Stimulated activated CD8-positive, alpha-beta memory T cell treated with anti-CD3 and anti-CD28 coated beads, Interleukin-15, amount 100 ng/mL, for 1 hour (primary cell): ENCODE measurements at places on chromosomes 6 and 20.
A peak's percentile ranks its signal among the peaks of the same experiment; 100 is the strongest.

- no peak for DNase-seq
Observed at GRCh38 chr6:139313784-139314545, 22.2 kb upstream of the TXLNB start.

DNA sequence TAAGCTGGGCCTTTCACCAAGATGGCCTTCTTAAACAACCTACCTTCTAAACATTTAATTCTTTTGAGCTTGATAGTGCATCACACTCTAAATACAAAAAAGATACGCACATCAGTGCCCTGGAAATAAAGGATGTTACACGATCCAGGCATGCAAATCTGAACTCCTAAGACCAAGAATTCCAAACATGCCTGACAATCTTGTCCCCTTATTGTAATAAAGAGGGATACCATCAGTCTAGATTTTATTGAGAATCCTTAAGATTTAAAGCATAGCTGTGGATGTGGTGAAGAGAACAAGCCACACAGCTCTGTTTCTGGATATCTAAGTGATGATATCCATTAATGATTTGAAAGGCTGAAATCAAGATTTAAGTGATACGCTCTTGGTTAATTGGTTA is 13.0 kb downstream of the ZNF451 start:
- DNase-seq: no peak

- DNase-seq: no peak
Observed at GRCh38 chr6:33949111-33949510, 145.3 kb upstream of the MLN start.

DNA sequence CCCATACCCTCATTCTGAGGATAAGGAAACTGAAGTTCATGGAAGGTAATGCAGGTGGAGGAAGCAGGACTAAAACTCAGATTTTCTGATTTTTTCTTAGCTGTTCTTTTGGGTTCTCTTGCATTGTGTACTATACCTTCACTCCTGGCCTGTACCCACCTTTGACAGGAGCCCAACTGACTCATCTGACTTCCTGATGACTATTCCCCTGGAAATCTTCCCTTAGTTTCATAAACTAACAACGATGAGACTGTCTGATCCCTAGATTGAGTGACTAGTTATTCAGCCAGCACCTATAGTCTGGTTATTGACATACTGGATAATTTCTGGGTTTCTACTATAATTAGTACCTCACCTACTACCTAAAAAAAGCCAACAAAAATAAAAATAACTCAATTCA is 10.1 kb downstream of the CRYBG1 start:
- DNase-seq: no peak

- DNase-seq: no peak
Observed at GRCh38 chr6:139926711-139927110, 552.3 kb upstream of the CITED2 start.

DNA sequence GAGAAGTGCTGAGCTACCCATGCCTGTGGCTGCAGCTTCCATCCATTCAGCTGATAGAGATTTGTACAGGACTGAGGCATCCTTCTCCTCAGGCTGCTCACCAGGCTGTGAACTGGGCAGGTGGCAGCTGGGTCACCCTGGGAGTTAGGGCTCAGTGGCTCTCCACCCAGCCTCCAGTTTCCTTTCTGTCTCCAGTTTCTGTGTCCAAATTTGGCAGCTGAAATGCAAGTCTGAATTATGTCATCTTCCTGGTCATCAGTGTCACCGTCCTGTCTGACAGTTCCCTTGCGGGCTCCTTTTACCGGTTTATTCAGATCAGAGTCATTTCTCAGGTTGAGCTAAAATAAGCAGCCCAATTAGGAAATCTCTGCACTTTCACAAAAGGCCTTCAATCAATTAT is 93.3 kb downstream of the EDN1 start:
- no peak for DNase-seq

- DNase-seq: no peak
Observed at GRCh38 chr20:32560989-32561830, 23.9 kb downstream of the NOL4L start.

DNA sequence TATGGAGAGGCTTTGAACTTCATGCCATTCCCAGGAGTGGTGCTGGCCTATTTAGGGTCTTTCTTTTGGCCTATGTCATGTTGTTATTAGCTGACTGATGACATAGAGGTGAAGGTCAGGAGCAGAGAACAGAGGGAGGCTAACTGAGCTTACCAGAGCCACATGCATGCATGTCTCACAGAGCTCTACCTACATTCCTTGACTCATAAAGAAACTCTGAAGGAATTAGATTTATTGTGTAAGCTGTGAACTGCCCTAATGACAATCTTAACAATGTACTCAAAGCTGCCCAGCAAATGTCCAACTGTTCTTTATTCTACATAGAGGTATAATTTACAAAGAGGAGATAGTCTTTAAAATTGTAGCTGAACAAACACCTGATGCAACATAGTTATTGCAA is 192.7 kb upstream of the CNR1 start:
- DNase-seq: no peak

GRCh38 chr20:35446356-35447078 is 8.5 kb upstream of the GDF5 start:
- DNase-seq: no peak

DNA sequence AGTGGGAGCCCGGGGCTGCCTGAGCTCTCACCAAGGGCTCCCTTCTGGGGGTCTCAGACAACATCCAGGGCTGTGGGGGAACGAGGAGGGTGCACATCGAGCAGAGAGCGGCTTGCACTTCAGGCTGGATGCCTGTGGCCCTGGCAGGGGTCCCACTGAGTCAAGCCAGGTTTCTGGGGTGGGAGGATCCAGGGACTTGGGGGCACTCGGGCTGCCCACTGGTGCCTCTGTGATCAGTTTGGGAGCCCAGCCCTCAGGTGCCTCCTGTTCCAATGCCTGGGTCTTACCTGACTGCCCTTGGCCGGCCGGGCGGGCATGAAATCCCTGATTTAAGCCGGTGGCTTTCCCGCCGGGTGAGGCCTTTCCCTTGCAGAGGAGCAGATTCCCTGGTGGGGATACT is 470 bp downstream of the COL20A1 start:
- no peak for DNase-seq

GRCh38 chr20:62030834-62031434 is 34.7 kb downstream of the TAF4 start:
- DNase-seq: no peak

DNA sequence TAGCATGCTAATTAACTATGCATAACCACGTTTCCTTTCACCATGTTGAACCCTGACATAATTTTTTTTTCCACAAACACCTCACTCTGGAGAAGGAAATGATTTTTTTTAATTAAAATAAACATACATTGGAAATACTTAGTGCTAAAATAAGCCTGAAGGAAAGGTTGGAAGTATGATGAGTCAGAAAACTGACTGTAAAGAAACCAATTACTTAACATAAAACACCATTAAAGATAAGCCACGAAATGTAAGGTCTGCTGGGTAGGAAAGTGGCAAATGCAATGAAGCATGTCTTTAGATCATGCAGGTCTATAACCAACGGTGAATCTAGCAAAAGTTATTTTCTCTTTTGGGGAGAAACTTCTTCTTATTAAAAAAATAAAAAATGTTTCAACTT is 47.5 kb downstream of the OPRM1 start:
- no peak for DNase-seq

DNA sequence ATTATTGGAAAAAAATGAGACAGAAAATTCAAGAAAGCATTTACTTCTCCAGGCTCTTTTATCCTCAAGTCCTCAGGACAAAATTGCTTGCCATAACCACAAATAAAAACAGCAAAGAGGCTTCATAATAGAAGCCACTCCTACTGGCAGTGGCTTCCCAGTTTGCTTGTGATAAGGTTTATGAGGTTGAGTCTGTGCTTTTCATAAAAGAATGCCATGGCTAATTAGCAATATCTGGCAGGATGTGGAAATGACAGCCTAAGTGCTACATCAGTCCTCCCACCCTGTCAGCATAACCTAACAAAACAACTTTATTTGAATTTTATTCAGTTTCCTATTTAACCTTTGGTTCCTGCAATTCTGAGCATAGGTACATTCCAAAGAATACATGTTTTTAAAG is 80.9 kb upstream of the HTR1E start:
- no peak for DNase-seq

- DNase-seq: peak; percentile 45
Observed at GRCh38 chr6:44268095-44268628, 2.1 kb upstream of the TMEM151B start.

- DNase-seq: no peak
Observed at GRCh38 chr6:14478381-14479225, 361.0 kb downstream of the CD83 start.

DNA sequence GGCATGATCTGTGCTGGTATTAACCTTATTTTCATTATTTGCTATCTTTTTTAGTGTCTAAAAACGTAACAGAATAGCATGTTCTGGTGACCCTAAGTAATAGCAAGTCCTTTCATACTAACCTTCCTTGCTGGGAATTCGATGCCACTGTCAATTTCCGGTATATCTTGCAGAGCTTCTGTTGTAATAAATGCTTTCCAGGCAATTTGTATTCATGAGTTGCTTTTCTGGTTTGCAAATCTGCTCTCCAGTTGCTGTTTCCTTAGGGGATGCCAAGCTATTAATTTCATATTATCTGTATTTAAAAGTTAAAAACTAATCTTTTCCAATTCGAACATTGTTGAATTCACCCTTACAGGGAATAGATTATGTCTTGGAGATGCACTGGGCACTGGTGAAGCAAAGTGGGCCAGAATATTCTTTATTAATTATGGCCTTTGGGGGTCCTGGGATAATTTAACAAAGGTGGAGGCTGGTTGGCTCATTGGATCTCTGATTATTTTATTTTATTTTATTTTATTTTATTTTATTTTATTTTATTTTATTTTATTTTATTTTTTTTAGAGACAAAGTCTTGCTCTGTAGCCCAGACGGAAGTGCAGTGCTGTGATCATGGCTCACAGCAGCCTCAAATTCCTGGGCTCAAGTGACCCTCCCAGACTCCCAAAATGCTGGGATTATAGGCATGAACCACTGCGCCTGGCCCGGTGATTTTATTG is 123.6 kb upstream of the GLP1R start:
- DNase-seq: no peak

GRCh38 chr6:40721271-40721952 is 134.2 kb upstream of the LRFN2 start:
- DNase-seq: no peak

DNA sequence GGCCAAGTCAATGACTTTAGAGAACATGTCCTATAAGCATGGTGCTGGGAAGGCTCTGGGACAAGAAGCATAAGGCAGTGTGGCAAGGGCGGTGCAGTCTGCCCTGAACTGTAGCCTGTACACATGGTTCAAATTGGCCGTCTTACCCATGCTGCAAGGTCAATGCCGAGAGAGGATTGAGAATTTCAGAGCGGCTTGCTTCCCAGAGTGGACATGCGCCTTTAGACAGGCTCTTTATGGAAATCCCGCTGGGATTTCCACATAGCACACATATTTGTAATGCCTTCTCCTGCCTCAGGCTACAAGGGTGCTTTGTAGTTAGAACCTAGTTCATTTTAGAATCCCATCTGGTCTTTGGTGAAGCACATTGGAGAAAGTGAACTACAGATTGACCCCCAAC is 36.1 kb upstream of the CEP162 start:
- no peak for DNase-seq

DNA sequence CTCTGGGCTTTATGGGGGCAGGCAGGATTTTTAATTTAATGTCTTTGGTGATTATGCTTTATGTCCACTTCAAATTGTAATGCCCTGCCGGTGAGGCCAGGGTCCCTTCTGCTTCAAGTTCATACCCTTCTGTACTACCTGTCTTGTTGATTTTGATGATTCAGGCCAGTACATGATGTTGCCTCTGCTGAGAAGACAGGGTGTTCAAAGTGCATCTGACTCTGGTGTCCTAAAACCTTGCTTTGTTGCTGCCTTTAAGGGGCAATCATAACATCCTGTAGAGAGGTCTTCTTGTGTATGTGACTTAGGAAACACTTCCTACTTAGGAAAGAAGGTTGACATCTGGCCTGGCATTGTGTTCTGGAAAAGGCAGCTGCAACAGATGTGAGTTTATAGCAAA is 113.2 kb downstream of the TMEM170B start:
- DNase-seq: no peak

- DNase-seq: no peak
Observed at GRCh38 chr6:117677553-117678141, 2.4 kb downstream of the NUS1 start.

DNA sequence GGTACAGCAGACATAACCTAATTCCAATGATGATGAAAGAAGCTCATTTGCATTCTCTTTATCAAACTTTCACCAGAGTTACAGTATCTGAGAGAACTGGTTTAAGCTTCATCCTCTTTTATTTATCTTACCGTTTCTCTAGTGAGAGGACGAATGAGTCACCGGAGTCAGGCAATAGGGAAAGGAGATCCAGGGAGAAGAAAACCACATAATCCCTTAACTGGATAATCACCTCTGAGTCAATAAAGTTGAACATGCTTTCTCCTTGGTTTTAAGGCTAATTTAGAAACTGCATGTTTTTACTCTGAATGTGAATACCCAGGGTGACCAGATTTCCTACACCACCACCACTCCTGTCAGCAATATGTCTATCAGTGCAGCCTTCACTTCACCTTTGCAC is 313.7 kb upstream of the TBX18 start:
- DNase-seq: no peak

- DNase-seq: no peak
Observed at GRCh38 chr6:164396071-164397047, 913.0 kb downstream of the C6orf118 start.

- no peak for DNase-seq
Observed at GRCh38 chr6:28812778-28813569, 110.8 kb downstream of the TRIM27 start.

- no peak for DNase-seq
Observed at GRCh38 chr20:50983321-50983720, 24.7 kb downstream of the MOCS3 start.

DNA sequence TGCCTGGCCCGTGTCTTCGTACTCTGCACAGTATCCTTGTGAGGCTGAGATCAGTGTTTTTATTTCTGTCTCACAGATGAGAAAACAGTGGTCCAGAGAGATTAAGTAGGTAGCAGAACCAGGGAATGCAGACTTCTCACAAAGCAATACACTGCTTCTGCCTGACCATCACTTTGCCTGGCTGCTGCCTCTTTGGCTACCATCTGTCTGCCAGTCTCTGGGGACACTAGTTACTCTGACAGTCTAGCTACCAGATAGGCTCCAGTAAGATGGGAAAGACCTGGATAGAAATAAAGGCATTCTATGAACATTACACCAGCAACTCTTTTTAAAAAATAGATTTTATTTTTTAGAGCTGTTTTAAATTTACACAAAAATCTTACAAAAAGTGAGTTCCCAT is 96.9 kb downstream of the PHACTR3 start:
- no peak for DNase-seq

- no peak for DNase-seq
Observed at GRCh38 chr6:41674231-41675000, 36.1 kb downstream of the MDFI start.

GRCh38 chr6:79631693-79632172 is 604 bp downstream of the SH3BGRL2 start:
- DNase-seq: no peak

DNA sequence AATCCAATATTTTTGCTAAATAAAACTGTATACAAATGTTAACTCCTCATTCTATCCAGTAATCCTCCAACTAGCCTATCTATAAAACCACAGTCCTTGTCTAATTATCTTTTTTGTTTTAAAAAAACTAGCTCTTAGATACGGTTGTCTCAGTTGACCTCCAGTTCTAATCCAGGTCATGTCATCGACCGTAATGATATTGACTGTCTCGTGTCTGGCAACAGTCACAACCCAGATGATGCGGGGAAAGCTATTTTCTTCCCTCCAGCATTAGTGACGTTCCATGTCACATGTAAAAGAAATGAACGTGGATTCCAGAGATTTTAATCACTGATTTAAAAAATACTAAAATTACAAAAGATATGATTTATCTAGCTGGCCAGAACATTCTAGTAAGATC is 35.5 kb downstream of the HEBP2 start:
- no peak for DNase-seq
